ENCODE measurements at places on chromosomes 4 and X.

DNA sequence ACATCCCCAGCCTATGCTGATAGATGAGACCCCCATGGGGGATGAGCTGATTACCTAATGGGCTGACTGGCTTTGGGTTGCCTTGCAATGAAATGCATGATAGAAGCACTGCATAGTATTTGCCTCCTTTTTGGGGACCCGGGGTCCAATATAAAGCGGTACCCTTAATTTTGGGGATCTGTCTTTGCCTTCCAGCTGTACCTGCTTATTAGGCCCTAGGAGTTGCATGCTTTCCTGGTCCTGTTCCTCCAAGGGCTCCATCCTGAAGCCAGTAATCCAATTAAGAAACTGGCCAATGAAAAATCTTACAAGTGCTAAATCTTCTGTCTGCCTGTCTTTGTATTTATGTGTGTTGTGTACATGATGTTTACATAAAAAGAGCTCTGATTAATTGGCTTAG is 791.6 kb downstream of the TRIML1 start:
- DNase-seq: peak; percentile 2

DNA sequence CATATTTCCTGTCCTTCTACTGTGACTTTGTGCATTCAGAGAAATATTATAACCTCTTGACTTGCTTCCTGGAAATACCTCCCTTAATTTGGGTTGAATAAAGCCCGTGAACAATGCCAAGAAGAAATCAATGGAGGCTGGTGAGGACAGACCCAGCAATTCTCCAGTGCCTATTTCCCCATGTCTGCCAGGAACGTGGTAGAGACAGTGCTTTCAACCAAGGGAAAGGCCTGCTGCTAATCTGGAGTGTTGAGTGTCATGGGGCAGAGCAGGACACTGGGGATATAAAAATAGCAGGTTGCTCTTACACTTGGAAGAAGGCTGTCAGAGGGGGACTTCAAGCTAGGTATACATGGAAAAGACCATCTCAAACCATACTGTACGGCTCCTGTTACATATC is 19.9 kb downstream of the TSC22D3 start:
- DNase-seq: no peak

DNA sequence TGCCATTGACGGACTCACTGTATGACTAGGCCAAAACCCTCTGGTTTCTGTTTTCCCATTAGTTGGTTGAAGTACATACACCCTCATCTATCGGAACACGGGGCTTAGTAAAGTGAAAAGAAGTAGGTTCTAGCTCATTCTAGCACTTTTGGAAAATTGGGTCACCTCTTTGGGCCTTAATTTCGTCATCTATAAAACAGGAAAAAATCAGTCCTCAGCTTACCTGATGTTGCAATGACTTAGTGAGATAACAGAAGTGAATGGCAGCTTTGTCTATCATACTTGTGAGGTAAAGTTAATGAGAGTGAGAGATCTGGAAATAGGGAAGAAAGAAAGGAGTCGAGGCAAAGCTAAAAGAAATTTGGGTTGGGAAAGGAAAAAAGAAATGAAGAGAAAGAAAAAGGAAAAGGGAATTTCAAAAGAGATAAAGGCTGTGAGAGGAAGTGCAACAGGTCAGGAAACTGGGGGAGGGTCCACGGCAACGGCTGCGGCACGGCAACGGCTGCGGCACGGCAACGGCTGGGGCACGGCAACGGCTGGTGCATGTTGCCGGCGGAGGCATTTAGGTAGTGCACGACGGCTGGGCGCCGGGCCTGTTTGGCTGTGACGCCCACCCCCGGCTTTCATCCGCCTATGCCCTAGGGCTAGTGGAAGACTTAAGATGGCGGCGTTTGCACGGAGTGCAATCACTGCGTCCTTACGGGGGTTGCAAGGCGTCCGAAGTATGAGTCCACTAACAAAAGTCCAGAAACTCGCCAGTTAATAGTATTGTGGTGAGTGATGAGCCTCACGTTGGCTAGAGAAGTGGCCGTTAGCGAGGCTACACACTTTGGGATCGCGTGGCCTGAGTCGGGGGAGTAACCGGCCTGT is 360.1 kb upstream of the ZCCHC13 start:
- DNase-seq: peak; percentile 81

DNA sequence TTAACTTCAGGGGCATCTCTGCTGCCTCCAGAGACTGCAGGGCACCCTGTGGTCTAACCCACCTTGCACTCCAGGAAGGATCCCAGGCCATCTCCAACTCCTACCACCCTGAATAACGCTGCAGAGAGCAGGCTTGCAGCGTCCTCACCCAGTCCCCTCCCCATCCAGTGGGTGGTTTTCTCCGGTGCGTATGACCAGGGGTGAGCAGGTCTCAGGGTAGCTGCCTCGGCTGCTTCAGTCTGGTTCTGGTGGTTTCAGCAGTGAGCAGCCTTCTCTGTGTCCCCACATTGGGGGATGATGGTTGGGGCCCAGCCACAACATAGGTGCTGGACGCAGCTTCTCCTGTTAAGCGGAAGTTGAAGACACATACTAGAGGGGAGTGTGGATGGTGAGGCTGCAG is 38.6 kb upstream of the SORCS2 start:
- DNase-seq: no peak

DNA sequence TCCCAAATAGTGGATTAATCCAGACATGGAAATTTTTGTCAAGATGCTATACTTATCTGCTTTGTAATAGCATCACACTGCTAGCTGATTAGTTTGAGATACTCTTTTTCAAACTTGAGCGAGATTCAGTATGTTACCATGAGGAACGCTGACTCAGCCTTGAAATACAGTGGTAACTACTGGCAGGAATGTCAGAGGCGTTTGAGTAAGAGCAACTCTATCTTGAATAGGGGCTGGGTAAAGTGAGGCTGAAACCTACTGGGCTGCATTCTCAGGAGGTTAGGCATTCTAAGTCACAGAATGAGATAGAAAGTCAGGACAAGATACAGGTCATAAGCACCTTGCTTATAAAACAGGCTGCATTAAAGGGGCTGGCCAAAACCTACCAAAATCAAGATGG is 2519.6 kb downstream of the ARAP2 start:
- DNase-seq: no peak

GRCh38 chr4:26346203-26346620 is 25.4 kb downstream of the RBPJ start:
- DNase-seq: no peak

- no peak for DNase-seq
Observed at GRCh38 chr4:95215991-95216605, 332.7 kb downstream of the UNC5C start.

GRCh38 chr4:99389606-99390005 is 37.1 kb upstream of the ADH1C start:
- no peak for DNase-seq

DNA sequence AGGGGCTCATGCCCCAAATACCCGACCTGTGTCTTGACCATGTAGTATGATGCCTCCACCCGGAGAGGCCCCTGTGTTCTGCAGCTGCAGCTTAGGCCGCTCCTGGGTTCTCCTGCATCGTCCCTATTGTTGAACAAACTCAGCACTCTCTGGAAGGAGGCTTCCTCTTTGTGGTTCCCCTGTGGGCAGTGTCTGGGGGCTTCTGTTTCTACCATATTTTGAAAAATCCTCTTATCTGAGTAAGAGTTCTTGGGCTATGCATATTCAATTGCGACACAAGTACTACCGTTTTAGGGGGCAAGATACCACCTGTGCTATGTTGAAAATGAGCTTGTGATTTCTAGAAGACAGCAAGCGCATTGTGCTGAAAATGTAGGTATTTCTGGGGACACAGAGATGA is 276.6 kb downstream of the DHRSX start:
- DNase-seq: no peak

DNA sequence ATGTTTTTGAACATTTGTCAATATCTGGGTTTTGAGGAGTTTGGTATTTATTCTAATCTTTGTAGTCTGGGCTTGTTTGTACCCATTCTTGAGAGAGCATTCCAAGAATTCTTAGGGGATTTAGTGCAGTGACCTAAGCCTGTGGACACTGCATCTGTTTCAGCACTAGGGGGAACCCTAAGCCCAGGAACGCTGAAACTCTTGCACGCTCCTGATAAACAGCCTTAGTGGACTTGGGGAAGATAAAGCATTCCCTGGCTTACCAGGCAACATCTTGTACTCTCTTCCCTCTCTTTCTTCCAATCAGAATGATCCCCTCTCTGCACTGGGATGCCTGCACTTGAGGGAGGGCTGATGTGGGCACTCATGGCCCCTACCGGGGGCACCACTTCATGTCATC is 654.9 kb upstream of the HTR2C start:
- no peak for DNase-seq

GRCh38 chr4:184355111-184355604 is 119.2 kb downstream of the IRF2 start:
- no peak for DNase-seq

DNA sequence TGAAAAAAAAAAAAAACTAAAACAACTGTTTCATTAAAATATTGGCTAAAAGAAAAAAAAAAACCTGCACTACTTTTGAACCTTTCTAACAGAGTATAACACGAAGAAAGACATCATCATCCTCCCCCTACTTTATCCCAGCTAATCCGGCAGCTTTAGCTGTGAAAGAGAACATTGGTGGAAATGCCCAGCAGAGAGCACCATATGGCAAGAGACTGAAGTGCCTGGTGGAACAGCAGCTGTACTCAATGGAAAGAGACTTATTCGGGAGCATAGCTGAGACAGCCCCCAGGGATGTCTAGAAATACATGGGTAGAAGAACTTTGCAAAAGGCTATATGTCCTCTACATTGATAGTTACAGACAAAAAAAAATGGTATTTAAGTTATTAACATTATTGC is 30.3 kb downstream of the STPG2 start:
- DNase-seq: no peak

DNA sequence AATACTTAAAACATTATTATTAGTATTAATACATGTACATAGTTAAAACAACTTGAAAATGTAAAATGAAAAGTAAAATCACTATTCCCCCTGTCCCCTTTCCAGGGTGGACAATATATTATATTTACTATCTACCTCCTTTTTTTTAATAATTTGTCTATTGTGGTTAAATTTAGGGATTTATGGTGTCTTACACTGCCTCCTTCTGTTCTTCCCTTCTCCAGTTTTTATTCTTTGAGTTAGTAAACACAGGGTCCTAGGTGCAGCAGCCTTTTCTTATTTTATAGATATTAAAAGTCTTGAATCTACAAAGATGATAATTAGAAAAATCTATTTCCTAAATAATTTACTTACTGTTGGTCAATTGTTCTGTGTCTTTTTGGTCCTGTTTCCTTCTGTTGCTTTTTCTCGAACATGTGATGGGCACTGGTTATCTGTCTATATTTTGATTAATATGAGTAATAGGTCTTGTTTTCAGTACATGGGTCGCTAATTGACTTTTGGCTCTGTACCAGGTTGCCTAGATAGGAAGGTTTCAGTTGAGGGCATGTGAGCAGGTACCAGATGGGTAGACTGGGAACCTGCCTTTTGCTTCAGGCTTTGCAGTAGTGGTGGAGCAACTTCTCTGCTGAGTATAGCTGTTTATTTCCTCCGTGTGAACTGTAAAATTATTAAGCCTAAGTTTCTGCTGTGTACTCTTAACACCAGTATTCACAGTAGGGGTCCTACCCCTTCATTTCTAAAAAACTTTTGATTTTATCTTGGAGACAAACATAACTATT is 1.1 kb downstream of the NUDT9 start:
- no peak for DNase-seq

- DNase-seq: no peak
Observed at GRCh38 chr4:187118602-187119120, 395.0 kb upstream of the FAT1 start.

GRCh38 chr4:148757171-148757570 is 315.0 kb upstream of the NR3C2 start:
- no peak for DNase-seq

DNA sequence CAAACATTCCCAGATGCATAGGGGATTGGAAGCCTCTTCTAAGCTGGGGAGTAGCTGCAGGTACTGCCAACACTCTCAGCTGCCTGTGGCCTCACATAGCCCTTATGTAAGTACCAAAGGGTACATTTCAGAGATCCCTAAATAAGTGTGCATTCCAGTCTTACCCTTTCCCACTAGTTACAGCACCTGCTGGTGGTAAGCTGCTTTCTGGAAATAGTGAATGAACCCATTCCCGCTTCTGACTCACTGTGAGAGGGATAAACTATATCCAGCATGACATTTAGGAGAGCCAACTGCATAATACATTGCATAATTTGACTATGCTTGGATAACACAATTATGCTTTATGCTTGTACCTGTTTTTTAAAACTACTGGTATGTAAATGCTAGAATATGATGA is 149.0 kb downstream of the FAM13A start:
- DNase-seq: no peak

DNA sequence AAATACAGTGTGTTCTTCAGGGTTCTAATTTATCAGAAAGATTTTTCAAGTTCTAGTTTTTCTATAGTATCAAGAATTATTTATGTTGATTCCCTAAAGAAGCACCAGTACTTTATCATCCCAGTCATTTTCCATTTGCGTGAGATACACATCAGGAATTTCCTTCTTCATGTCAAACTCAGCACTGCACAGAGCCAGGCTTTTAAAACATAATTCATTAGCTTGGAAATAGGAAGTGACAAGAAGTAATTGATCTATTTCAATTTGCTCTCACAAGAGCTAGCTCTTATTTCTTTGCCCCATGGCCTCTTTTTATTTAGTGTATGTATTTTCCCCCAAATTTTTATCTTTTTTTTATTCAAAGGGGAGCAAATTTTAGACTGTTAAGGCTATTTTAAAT is 13.0 kb upstream of the SLC10A4 start:
- DNase-seq: no peak

DNA sequence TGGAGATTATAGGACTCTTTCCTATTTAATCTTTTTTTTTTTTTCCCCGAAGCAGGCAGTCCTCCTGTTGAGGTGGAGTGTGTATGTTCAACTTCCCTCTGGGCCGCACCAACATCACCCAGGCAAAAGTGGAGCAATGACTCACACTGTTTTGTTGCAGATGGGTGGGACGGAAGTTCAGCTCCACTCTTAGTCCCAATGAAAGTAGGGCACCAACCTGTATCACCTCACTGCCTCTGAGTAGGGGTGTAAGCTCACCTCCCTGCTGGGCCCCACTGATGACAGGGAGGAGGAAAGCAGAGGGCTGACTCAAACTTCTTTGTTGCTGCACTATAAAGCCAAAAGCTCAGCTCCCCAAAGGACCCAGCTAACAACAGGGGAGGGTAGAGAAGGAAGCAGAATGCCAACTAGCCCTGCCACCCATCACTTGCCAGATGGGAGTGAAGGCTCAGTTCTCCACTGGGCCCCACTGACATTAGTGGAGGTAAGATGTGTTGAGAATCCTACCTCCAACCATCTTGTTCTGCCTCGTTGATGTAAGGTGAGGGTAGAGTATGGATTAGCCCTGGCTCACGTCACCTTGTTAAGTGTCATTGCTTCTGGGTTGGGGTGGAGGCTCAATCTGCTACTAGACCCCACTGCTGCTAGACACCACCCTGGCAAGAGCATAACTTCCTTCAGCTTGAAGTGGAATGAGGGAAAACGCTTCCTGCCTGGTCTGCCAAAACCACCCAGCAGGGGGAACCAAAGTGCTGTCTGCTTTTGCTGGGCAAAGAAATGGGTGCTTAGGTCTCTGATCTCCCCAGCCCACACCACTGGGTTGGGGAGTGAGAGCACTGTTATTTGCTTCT is 14.1 kb downstream of the RPS6KA3 start:
- DNase-seq: peak; percentile 69

GRCh38 chr4:28621591-28621990 is 1761.0 kb downstream of the STIM2 start:
- no peak for DNase-seq

- DNase-seq: no peak
Observed at GRCh38 chr4:136634121-136634520, 898.2 kb downstream of the PCDH18 start.

GRCh38 chr4:55089916-55090315 is 35.5 kb downstream of the KDR start:
- no peak for DNase-seq
